Pancreas (tissue), 10 donors: ENCODE measurements at places on chromosomes 5 and 9. TPM values are rescaled to one million over a fixed set of nuclear protein-coding genes. Genes with fewer than 3 reads are reported as not detected.

AK6 gene
- 15.9 TPM for total RNA-seq

LVRN gene
- total RNA-seq, result 0.40 TPM

- no peak for DNase-seq
Observed at GRCh38 chr9:122781671-122782070, 7.1 kb upstream of the OR5C1 start.

- DNase-seq, result no peak
Observed at GRCh38 chr9:129954868-129955550, 88.0 kb downstream of the FNBP1 start.

- no peak for DNase-seq
Observed at GRCh38 chr5:173902743-173903142, 14.6 kb downstream of the CPEB4 start.
